ENCODE measurements at places on chromosomes 4 and X. TPM values are rescaled to one million over a fixed set of nuclear protein-coding genes. Genes with fewer than 3 reads are reported as not detected.

GRCh38 chr4:4327652-4328121 lies 37.6 kb downstream of the ZBTB49 start:
- no peak for DNase-seq

- no peak for DNase-seq
These were observed 24.1 kb downstream of the CSF2RA start for GRCh38 chrX:1292575-1293290.

DNA sequence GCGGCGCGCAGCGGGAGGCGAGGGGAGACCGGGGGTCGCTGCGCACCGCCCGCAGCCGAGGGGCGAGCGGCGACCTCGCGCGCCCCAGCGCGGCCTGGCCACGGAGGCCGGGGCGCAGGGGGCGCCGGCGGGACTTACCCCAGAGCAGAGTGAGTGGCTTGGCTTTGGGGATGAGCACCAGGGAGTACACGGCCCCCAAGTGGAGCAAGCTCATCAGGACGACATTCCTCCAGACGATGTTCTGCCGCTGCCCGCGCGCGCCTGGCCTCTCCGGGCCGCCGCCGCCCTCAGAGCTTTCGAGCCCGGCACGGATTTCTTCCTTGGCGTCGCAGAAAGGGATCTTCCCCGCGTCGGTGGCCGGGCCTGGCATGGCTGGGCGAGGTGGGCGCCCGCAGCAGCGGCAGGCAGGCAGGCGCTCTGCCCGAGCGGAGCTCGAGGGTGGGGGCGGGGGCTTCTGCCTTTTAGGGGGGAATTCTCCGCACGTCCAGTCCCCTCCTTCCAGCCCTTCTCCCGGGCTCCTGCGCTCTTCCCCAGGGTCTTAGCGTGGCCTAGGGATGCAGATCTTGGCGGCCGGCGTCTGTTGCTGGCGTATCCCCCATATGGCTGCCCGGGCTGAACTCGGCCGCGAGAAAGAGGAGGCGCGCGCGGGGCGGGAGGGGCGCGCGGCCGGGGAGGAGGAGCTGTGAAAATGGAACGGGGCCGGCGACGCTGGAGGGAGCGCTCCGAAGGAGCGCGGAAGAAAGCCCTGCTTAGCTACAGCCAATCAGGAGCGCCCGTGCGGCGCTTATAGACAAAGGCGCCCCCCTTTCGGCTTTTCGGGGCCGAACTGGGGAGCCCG lies at the start of gene SCD5:
SCD5 (minus strand) TSS at position 629 of the 838 bp plus-strand sequence; CDS start at position 370, 259 bp downstream.
- DNase-seq = peak; percentile 55

GRCh38 chr4:2867758-2868491 lies 24.3 kb downstream of the ADD1 start:
- no peak for DNase-seq

The POF1B gene
- 0.15 TPM for total RNA-seq

Data from HCT116 (cell line).